ENCODE measurements at places on chromosomes 3 and 15.

DNA sequence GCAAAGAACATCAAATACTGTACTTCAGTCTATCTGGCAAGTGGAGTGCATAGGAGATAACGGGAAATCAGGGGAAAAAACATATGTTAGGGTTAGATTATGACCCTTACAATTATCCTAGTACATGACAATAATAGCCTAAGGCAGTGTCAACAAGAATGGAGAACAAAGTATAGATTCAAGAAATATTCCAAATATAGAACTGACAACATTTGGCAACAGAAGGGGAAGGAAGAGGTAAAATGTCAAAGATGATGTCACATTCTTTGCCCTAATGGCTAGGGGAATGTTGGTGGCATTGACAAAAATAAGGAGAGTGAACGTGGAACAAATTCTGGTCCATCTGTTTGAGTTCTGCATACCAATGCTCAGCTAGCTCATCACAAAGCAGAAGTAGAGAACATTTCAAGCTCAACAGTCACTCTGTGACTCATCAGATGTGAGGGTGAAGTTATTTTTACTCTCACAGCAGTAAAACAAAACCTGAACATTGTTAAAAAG is 15.5 kb upstream of the ATP8B4 start:
- DNase-seq: no peak

DNA sequence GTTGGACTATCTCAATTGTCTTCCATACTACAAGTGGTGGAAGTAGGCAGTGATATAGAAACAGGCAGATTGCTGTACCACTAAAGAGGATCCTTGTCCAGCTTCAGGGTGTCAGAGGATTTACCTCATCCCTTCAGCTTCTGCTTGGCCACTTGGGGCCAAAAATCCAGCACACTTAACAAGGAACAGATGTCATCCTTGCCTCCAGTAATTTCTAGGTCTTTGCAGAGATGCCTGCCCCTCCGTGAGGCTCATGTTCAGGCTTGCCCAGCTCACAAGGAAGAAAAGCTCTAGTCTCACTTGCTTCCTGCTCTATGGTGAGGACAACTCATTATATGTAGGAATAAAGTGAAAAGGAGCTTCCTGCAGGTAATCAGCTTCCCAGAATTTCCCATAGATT is 510.3 kb downstream of the EPHA3 start:
- no peak for DNase-seq

GRCh38 chr3:152295806-152296205 is 27.1 kb downstream of the MBNL1 start:
- DNase-seq: no peak

DNA sequence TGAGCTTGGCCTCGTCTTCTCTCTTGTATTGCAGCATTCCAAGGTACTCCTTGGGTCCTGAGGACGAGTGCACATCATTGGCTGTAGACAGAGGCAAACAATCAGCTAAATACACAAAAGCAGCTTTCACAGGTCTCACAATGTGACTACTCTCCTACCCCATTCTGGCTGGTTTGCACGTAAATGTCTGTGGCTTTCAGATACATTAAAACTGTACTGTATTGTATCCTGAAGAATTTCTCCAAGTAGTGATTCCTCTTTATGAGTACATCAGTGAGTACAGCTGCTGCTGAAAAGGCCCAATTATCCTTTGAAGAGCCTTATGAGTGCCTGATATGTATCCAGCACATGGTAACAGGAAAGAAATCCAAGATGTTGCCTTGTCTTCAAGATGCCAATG is 22.0 kb upstream of the GNB5 start:
- no peak for DNase-seq

GRCh38 chr3:157754451-157754850 is 251.2 kb upstream of the VEPH1 start:
- no peak for DNase-seq

DNA sequence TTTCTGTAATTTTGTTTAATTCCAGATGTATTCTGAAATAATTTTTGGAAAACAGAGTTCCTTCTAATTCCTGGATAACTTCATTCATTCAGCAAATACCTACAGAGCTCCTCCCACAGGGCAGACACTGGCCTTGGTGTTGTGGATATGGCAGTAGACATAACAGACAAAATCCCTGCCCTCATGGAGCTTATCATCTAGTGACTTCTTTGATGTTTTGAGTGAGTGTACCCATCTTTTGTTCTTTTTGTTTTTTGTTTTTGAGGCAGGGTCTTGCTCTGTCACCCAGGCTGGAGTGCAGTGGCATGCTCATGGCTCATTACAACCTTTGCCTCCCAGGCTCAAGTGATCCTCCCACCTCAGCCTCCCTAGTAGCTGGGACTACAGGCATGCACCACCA is 21.1 kb downstream of the DET1 start:
- DNase-seq: no peak

- no peak for DNase-seq
These were observed at the start of gene OR5AC2 for GRCh38 chr3:98086873-98087272. TSS of gene OR5AC2 (plus strand) at chr3:98087173. CDS start at chr3:98087173, 0 bp downstream.

DNA sequence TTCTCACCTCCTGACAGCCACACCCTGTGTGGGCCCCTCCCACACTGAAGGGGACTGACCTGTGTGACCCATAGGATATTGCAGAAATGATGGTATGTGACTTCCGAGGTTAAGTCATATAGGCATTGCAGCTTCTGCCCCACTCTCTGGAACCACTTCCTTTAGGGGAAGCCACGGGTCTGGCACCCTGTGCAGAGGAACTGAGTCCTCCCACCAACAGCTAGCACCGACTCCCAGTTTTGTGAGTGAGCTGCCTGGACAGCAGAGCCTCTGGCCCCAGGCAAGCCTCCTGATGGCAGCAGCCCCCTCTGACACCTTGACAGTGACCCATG is 24.6 kb upstream of the SLC6A6 start:
- peak; percentile 59 for DNase-seq

- DNase-seq: peak; percentile 76
These were observed 109.3 kb downstream of the SHQ1 start for GRCh38 chr3:72738752-72739530.

DNA sequence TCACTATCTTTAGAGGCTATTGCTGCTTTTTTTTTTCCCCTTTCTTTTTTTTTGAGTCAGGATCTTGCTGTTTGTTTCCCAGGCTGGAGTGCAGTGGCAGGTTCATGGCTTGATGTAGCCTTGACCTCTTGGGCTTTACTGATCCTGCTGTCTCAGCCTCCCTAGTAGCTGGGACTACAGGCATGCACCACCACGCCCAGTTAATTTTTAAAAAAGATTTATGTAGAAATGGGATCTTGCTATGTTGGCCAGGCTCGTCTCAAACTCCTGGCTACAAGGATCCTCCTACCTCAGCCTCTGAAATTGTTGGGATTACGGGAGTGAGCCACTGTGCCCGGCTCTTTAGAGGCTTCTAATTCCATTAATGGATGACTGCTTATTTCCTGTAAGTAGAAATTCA is 15.1 kb downstream of the MGA start:
- DNase-seq: no peak

- DNase-seq: no peak
These were observed 17.2 kb downstream of the THUMPD3 start for GRCh38 chr3:9380014-9380413.

- DNase-seq: no peak
These were observed 613.8 kb downstream of the DIPK2A start for GRCh38 chr3:144585408-144585807.
